Caki2 (cell line): ENCODE measurements at places on chromosomes 1 and 21. TPM values are rescaled to one million over a fixed set of nuclear protein-coding genes. Genes with fewer than 3 reads are reported as not detected.

The FAM78B gene
- total RNA-seq: 0.68 TPM in 1 of 2 replicates, not detected in the other

The MRAP gene
- total RNA-seq: not detected in 2 replicates

The RXFP4 gene
- total RNA-seq: not detected in 2 replicates

DNA sequence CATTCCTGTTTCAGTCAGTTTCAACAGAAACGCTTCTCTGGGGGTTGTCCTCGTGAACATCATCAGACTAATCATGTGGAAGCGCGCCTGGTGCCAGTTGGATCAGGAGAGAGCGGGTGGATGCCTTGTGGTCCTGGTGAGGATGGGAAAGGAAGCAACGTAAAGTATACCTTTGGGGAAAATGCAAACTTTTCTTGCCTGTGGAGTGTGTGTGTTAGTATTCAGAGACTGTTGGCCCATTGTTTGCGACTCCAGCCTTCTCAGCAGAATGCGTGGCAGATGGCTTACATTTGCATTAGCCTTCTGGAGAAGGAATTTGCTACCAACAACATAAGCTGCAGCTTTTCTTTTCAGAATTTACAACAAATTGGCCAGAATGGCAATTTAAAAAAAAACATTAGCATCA, 173.9 kb downstream of the RWDD3 start:
- no peak for DNase-seq

DNA sequence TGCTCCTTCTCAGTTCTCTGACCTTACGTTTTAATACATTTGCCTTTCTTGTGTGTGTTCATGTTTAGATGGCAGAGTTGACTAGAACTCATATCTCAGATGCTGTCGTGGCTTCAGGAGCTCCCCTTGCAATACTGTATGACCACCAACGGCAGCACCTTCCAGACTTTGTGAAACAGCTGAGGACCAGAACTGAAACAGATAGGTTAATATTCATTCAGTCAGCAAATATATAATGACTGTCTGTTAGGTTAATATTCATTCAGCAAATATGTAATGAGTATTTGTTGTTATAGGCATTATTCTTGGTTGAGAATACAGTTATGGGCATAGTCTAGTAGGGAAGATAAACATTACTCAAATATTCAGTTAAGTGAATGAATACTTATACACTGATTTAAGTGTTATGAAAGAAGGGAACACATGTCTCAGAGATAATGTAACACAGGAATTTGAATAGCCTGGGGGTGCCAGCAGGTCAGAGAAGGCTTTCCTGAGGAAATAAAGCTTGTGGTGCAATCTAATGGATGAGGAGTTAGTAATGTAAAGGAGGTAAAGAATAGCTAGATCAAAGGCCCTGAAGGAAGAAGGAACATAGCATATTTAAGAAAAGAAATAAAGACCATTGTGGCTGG, 88.5 kb downstream of the CEP350 start:
- DNase-seq: no peak

- no peak for DNase-seq
Observed at GRCh38 chr1:229205854-229206253, 65.1 kb upstream of the RAB4A start.

GRCh38 chr1:184210031-184210430, 158.5 kb downstream of the TSEN15 start:
- peak; percentile 69 for DNase-seq

GRCh38 chr1:162632217-162632666, at the start of gene DDR2:
Gene DDR2 (plus strand): TSS chr1:162632464. CDS start chr1:162719064, 86,600 bp downstream.
- DNase-seq: no peak

The KRTAP10-11 gene
- total RNA-seq: not detected in 2 replicates

DNA sequence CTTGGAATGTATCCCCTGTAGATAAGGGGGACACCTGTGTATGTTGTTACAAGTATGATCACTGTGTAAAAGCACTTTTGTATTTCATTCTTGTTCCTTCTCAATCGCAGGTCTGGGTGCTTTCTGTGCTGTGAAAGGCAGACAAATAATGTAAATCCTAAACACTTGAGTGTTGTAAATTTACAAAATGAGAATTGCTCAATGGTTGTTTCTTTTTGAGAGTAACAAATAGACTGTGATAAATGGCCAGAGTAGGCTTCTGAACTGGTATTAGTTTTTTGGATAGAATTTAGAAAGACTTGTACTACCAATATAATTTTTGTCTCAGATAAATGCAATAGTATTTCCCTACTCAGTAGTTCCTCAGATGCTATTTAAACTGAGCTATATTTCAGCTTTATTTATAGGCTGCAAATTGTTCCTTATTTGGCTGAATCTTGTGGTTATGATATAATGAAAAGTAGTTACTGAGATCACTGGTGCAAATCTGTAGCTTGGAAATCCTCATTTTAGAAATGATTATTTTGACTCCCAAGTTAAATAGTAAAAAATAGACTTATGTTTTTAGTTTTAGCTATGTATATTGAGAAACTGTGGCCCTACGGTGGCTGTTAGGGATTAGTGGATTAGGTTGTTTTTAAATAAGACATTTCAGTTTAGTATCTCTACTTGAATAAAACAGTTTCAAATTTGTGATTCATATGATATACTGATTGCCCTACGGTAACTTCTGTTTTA, 9.2 kb downstream of the BACH1 start:
- DNase-seq: no peak

DNA sequence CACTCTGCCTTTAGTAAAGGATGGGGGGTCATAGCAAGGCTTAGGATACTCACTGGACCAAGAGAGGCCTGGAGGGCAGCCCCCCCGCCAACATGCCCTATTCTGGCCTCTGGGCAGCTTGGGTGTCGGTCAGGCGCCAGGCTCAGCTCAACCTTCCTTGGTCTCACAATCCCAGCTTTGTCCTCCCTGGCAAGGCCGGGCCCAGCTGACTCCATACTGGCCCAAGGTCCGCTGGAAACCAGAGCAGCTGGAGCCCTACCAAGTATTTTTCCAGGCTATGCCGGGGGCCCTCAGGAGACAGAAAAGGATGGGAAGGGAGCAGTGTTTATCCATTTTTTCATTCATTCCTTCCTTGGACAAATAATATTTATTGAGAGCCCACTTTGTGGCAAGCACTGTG, 6.2 kb downstream of the FBXO2 start:
- DNase-seq: no peak

DNA sequence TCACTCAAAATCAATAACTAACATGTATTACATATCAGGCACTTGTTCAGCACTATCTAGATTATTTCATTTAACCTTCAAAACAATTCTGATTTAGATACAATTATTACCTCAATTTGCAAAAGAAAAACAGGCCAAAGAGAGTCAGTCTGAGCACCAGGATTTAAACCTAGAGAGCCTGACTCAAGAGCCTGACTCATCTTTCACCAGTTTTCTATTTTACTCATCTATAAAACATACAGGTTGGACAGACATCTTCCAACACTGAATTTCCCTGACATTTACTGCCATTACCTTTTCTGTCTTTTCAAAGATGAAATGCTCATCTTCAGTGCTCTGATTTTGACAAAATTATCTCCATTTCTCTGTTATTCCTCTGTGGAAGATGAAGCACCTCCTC, 116.5 kb downstream of the MRPL39 start:
- no peak for DNase-seq

The CDA gene
- 0.95 TPM in 1 of 2 replicates, not detected in the other for total RNA-seq

DNA sequence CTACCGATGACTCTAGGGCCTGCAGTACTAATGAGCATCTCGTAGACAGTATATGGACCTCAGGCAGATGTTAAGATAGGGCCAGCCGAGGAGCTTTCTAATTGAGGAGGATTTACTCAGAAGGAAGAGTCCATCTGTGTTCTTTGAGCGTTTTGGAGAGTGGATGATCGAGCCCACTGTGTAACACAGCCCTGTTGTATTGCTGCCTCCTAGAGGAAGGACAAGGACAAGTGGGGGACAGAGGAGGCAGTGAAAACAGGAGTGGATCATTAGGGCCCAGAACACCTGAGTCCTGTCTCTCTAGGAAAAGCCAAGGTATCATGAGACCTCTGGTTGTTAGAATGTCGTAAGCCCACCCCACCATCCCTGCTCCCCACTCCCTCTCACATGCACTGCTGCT, 62.9 kb downstream of the TBX19 start:
- DNase-seq: no peak

- DNase-seq: peak; percentile 25
Observed at GRCh38 chr1:27603309-27603680, 649 bp downstream of the AHDC1 start.

The DDX20 gene
- total RNA-seq: 10.9 and 12.8 TPM in 2 replicates

DNA sequence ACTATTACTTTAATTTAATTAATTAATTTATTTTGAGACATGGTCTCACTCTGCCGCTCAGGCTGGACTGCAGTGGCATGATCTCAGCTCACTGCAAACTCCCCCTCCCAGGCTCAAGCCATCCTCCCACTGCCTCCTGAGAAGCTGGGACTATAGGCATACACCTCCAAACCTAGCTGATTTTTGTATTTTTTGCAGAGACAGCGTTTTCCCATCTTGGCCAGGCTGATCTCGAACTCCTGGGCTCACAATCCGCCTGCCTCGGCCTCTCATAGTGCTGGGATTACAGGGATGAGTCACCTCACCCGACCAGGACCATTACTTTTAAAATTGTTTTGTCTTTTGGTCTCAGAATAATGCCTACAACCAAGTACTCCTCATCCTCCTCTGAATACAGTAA, 15.6 kb downstream of the YY1AP1 start:
- DNase-seq: no peak

DNA sequence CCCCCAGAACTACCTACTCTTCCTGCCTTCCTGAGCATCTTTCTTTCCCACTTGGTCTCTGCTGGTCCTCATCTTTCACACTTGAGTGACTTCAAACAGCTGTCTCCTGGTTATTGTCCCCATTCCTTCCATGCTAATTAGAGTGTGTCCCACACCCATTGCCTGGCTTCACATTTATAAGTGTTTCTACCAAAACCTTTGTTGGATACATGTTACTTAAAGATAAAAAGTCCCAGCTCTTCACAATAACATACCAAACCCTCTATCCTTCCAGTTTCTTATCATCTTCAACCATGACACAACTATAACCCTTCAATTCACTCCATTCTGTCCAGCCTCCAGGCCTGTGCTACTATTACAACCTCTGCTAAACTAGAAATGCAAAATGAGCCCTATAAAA, 41.0 kb downstream of the VCAM1 start:
- no peak for DNase-seq

The C1QC gene
- not detected in 2 replicates for total RNA-seq

The ERRFI1 gene
- total RNA-seq: 31.9 and 45.3 TPM in 2 replicates

The FCRL1 gene
- not detected in 2 replicates for total RNA-seq
